NCI-H2107 (cell line): ENCODE measurements at places on chromosomes 3 and 15.
A peak's percentile ranks its signal among the peaks of the same experiment; 100 is the strongest.

GRCh38 chr15:33132233-33132580, 62.3 kb downstream of the FMN1 start:
- no peak for DNase-seq

- DNase-seq, result no peak
Observed at GRCh38 chr3:135268941-135269532, 474.0 kb downstream of the EPHB1 start.

- DNase-seq, result no peak
Observed at GRCh38 chr3:60509471-60509870, 741.8 kb downstream of the FHIT start.

DNA sequence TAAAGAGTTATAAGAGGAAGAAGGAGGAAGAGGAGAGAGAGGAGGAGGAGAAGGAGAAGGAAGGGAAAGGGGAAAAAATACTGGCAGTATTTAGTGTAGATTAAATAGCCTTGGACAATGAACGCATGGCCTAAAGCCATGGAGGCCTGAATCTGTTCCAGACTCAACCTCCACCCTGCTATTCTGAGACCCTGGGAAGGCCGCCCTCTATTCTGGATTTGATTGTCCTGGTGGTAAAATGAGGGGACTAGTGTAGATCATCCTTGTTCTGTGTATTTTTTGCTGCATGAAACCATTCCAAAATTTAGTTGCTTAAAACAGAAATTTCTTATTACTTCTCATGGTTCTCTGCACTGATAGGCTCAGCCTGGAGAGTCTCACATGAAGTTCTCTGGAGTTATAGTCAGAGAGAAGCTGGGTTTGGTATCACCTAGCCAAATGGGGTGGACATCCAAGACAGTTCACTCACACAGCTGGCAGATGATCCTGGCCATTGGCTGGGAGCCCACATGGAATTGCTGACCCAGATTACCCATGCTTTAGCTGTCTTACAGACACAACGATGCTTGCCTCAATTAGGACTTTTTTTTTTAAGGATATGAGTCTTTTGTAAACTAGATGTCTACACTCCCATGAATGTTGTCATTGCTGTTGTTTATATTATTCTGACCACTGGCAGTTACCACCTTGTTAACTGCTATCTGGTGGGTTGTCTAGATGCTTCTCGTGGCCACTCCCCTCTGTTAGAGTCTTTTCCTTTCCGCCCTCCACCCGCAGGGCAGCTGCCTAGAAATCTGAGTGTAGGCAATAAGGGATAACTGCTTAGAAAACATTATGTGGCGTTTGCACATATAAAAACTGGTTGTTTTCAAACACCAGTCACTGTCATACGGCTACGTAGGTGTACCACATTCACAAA, 149.9 kb downstream of the SST start:
- no peak for DNase-seq

DNA sequence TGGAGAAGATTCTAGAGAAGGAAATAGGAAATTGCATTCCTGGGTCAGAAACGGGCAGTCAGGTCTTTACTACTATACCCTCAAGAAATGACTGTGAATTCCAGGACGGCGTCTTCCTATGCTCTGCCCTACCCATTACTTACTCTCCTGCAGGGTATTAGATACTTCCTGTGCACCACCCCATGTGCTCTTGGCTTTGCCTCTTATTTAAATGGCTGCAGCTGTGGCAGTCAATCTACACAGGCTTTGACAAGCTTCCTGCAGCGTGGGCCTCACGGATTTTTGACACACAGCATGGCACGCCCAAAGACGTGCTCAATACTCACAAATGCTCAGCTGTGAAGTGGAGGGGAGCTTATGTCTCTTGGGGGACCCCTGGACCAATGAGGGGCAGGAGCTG, 206.1 kb downstream of the SV2B start:
- DNase-seq, result no peak

GRCh38 chr3:188034989-188035388, 119.0 kb upstream of the LPP start:
- no peak for DNase-seq

GRCh38 chr15:59307165-59307537, 65.5 kb downstream of the MYO1E start:
- no peak for DNase-seq

DNA sequence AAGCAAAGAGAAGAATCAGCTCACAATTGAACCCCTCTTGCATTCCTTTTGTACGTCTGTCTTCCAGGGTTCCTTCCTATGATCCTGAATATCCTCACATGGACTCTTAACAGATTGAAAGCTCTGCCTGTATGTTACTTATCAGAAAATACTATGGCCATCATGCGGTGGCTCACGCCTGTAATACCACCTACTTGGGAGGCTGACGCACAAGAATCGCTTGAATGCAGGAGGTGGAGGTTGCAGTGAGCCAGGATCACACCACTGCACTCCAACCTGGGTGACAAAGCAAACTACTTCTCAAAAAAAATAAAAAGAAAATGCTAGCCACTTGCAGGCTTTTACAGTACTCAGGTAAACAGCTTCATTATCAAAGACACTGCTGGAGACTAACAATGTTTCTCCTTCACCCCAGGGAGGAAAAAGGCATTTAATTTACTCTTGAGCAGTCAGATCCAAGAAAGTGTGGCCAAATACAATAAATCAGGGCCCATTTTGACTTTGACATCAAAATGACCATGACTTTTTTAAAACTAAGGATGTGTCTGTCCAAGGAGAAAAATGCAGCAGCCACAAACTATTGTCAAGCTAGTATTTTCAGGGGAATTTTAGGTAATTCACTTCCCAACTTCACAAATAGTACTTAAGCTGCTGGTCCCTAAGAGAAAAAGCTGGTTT, 27.3 kb downstream of the NPTN start:
- DNase-seq, result no peak

GRCh38 chr3:58518291-58518789, 18.6 kb downstream of the ACOX2 start:
- DNase-seq, result no peak

GRCh38 chr3:138220788-138221187, 33.7 kb downstream of the ARMC8 start:
- DNase-seq, result no peak

DNA sequence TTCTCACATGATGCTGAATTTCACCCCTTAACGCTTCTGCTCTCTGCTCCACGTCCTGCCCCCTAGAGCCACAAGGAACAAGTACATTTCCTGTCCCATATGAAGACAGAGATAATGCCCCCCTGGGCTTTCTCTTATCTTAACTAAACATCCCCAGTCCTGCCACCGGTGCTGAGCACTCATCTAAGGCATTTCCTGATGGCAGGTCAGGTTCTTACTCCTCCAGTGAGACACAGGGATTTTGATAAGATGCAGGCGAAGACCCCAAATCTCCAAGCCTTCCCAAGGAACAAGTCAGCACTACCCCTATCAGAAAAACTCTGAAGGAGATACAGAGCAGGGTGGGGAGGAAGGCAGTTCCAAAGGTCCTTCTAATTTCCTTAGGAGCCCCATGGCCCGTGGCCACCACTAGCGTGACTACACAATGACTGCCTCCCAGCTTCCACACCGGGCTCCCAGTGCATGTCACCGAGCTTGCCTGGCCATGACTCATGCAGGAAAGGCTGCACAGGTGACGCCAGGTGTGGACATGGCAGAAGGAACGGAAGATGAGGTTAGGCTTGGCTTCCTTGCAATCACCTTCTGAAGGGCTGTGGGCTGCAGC, 152.9 kb downstream of the XXYLT1 start:
- DNase-seq, result no peak

- no peak for DNase-seq
Observed at GRCh38 chr3:179072100-179072438, 460 bp upstream of the ZMAT3 start.

GRCh38 chr3:61877359-61878138, 316.2 kb downstream of the PTPRG start:
- no peak for DNase-seq

DNA sequence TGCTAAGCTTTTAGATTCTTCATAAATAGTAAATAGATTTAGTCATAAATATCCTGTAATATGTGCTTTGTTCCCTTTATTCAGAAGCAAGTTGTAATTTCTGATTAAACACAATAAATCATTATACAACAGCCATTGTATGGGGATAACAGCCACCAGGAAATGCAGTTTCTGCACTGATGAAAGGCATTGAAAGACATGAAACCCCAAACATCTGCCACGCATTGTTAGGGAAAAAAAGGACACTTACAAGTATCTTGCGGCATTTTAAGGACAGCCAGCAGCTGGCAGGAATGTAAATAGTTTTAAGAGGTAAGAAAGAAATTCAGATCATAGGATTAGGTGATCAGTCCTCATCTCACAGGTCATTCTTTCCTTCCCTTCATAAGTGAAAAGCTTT, 801.1 kb upstream of the LMCD1 start:
- no peak for DNase-seq

GRCh38 chr15:83248151-83249029, 36.1 kb downstream of the BNC1 start:
- peak; percentile 20 for DNase-seq

DNA sequence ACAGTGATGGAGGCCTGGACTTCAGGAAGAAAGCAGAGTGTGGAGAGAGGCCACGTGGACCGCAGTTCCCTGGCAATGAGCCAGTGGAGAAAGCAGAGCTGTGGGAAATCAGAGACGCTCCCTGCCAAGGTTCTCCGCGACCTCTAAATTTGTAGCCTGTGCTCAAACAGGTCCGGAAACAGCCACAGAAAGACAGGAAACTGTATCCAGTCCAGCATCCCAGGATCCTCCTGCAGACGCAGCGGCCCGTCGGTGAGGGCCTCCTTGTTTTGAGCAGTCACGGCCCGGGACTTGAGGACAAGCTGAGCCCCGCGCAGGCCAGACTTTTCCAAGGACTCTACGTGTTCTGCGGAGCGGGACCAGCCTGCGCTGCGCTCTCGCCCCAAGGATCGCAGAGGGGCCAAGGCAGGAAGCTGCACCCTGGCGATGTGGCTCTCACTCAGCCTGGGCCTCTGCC, 22.3 kb downstream of the RPSA start:
- no peak for DNase-seq

DNA sequence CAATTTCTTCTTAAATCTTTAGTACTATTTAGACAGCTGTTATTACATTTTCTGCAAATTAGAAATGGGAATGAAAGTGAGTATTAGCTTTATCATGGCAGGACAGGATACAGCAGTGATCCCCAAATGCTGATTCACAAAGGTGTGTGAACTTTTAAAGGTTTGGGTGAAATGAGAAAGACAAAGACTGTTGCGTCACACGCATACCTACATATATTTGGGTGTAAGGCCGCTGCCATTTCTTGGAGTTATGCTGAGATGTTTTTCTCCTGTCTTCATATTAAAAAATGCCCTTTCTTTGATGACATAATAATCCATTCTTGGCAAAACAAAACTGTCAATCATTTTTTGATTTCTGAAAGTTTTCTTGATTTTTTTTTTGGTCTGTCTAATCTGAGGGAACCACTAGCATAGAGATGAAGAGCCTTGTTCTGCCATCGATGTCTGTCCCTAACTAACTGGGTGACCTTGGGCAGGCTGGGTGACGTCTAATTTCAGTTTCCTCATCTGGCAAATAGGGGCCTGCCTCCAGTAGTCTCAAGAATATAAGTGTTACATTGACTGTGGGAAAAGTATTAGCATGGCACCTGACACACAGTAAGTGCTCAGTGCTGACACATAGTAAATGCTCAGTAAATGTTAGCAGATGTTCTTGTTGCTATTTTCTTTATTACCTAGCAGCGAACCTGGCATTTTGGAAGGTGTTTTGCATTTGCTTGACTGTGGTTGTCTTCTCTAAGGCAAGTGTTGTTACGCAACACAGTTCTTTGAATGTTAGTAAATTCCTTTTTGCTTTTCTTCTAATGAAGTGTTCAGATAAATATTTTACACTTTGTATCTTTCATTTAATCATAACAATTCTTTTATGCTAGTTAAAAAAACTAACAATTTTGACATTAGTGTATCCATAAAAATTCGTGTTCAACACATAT, 5.0 kb downstream of the MITF start:
- no peak for DNase-seq

GRCh38 chr3:97974996-97975395, 2.8 kb upstream of the RIOX2 start:
- no peak for DNase-seq

GRCh38 chr3:14414846-14415464, 12.5 kb downstream of the SLC6A6 start:
- no peak for DNase-seq

DNA sequence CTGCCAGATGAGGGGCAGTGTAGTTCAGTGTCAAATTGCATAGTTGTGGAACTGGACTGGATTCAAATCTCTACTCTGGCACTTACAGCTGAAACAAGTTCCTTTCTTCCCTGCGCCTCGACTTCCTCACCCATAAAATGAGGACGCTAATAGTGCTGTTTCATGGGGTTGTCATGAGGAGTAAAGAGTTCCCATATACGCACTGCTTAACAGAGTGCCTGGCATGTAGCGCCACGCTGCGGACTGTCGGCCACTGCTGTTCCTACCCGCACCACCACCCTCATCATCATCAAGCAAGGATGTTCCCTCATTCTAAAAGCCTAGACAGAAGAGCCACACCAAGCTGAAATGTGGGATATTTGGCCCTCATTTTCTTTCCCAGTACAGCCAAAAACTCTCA, 91.9 kb downstream of the CHDH start:
- DNase-seq, result no peak
